ENCODE measurements at places on chromosomes 3 and 15.

DNA sequence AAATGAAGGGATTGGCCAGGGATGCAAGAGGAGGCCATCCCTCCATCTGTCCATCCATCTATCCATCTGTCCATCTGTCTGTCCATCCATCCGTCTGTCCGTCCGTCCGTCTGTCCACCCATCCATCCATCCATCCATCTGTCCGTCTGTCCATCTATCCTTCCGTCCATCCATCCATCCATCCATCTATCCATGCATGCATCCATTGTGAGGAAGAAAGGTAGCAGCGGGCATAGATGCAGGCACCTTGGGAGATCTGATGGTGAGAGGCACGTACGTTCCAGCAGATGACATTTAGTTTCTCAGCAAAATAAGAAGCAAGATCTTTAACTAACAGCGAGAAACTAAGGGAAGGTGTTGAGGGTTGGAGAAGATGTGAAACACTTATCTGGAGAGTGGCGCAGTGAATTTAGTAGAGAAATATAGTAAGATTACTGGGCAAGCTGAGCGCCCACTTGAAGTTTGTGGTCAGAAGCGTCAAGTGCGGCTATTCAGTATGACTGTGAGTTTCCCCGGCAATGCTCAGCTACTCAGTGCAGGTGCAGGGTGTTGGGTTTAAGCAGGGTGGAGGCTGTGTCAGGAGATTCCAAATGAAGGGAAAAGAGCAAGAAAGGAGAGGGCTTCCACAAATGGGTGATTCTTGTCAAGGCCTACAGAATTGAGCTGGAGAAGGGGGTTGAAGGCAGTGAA lies 22.4 kb upstream of the SRP14 start:
- no peak for DNase-seq

DNA sequence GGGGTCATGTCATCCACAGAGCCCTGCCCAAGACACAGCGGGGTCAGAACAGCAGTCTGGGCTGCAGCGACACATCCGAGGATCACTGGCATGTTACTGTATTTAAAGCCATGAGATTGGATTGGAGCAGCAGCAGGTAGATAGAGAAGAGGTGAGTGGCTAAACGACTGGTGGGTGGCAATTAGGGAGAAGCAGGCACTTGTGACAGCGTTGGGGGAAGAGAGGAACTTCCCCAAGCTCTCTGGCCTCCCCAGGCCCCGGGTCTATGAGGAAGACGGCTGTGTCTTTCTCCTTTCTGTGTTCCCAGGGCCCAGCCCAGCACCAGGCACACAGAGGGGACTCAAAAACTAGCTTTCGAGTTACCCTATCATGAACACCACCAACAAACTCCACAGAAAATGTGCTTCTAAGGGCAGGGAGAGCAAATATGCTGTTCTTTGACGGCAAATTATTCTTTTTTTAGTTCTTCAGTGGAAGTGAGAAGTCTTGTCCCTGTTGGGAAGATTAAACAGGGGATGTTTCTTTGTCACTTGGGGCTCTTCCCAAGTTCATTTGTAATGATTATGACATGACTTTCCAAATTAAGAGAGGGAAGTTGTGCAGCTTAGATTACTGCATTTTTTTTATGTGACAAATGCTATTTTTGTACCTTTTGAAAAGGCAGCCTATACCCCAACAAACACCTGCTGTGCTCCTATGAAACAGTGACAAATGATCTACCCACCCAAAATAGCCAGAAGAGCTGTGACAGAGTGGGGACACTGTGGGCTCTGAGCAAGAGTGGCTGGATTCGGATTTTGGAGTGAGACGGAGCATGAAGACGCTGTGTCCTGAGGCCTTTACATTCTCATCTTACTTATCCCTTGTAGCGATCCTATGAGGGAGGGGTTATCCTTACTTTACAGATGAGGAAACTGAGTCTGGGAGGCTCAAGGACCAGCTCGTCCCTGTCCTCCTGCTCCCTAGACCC lies 7.2 kb upstream of the SYNM start:
- no peak for DNase-seq

- no peak for DNase-seq
Measured at GRCh38 chr15:70025413-70026296, 72.1 kb downstream of the TLE3 start.

GRCh38 chr3:45957586-45957985 lies 14.3 kb downstream of the CXCR6 start:
- no peak for DNase-seq

- DNase-seq, result no peak
Measured at GRCh38 chr15:37204692-37205091, 104.3 kb upstream of the MEIS2 start.

- DNase-seq, result no peak
Measured at GRCh38 chr3:123723522-123724168, 138.8 kb upstream of the HACD2 start.

DNA sequence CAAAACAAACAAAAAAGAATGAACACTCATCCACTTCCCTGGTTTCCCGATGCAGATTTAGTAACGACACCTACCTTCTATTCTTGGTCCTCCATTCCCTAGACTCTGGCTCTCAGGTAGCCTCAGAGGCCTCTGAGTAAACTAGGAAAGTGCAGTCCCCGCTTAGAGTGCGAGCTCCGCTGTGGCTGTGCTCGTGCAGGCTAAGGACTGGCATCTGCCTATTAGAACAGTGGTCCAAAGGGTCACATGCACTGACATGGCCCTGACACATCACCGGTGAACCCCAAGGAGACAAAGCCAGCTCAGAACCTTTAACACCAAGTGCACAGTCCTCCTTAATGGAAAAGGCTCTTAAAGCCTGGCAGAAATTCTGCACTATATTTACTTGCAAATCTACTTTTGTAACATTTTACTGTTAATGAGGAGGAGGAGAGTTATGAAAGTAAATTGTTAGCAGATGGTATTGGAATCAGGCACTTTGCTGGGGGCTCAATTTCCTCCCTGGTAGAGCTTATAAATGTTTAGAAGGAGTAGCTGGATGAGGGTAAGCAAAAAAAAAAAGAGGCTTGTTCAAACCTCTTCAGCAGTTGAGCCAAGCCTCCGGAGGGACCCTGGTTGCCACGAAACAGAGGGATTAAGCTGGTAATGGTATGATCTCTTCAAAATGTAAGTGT lies 31.1 kb downstream of the VGLL4 start:
- no peak for DNase-seq

Data from NCI-H1048 (cell line).